T-helper 17 cell (primary cell): ENCODE measurements at places on chromosomes 1 and 21.

GRCh38 chr1:55478742-55479141, 263.6 kb upstream of the USP24 start:
- DNase-seq: no peak

DNA sequence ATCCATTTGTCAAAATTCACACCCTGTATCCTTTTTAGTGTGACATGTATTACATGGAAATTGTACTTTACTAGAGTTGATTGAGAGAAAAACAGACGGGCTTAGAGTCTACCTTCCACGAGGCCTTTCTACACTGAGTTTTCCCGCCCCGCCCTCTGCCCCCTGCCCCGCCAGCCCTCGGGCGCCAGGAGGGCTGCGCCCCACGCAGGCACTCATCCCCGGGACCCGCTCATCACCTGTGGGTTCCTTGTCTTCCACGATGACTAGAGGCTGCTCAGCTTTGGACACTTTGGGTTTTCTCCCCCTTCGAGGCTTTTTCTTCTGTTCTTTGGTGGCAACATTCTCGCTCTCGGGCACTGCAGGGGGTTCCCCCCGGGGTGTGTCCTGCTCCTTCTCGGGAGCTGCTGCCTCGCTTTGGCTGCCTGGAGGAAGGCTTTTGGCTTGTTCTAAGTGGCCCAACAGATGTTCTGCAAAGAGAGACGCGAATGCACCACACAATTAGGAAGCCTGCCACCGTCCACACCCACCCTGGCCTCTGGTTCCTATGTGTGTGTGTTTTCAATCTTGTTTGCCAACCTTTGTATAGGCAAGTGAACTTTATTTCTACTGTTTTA, 39.6 kb downstream of the PRDM15 start:
- DNase-seq: no peak

DNA sequence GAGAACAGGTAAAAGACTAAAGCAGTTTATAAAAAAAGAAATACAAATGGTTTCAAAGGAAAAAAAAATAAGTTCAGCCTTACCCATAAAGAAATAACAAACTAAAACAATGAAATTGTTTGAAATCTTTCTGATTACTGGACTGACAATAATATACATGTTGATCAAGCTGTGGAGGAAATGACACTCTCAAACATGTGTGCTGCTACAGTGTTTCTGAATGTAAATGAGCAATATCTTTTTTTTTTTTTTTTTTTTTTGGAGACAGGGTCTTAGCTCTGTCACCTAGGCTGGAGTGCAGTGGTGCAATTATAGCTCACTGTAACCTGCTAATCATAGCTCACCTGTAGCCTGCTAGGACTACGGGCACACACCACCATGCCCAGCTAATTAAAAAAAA, 6.5 kb downstream of the EPS15 start:
- DNase-seq: no peak

DNA sequence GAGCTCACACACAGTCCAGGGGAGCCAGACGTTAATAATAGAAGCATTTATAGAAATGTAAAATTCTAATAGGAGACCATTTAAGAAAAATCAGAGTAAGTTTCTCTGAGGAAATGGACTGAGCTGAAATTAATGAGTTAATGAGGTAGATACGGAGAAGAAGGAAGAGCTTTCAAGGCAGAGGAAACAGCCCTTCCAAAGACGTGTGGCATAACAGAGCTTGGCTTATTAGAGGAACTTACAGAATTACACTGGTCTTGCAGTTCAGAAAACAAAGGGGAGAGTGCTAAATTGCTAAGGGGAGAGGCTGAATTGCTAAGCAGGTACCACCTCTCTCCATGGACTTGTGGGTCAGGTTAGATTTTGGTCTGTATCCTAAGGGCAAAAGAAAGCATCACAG, 8.2 kb upstream of the PIGK start:
- no peak for DNase-seq

- DNase-seq: no peak
Observed at GRCh38 chr1:82032068-82032467, 231.3 kb downstream of the ADGRL2 start.

DNA sequence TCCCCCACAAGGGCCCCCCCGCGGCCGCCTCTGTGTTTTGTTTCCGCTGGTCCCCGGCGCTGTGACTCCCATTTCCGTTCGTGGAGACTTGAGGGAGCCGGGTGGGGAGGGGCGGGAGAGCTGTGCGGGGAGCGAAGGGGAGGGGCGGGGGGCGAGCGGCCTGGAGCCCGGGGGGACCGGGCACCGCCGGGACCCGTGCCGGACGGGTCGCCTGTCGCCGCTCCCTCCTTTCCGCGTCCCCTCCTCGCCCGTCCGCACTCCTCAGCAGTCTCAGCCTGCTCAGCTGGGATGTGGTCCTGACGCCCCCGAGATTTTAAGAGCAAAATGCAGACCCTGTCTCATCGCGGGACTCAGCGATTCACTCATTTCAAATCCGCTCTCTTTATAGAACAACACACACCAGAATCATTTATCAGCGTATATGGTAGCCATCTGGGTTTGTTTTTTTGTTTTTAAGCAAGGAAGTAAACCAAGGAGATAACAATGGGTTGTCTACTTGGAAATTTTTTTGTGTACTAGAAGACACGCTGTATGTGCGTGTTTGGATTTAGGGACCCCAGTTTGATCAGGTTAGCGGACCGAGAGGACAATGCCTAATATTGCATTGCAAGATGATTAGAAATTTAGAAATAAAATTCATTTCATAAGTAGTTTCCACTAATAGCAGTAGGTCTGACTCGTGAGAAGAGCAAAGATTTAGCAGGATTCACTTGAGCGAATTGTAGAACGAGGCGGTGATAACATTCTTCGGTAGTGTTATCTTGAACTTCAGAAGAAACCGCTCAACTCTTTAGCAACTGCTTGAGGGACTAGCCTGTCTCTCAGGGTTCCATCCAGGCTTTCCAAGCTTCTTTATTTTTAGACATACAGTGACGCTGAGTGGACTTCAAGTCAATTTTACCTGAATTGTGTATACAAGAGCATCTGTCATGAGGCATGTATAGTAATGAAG, 1.1 kb downstream of the GABPA start:
- no peak for DNase-seq

DNA sequence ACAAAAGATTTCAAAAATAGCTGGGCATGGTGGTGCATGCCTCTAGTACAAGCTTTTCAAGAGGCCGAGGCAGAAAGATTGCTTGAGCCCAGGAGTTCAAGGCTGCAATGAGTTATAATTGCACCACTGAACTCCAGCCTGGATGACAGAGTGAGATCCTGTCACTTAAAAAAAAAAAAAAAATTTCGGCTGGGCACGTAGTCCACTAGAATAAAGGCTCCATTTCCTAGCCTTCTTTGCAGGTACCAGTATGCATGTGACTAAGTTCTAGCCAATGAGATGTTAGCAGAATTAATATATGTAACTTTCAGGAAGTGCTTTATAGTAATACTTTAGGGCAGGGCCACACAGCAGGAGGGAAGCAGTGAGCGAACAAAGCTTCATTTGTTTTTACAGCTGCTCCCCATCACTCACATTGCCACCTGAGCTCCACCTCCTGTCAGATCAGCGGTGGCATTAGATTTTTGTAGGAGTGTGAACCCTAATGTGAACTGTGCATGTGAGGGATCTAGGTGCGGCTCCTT, 28.8 kb upstream of the SYDE2 start:
- DNase-seq: no peak

GRCh38 chr1:869499-870244, 54.1 kb upstream of the SAMD11 start:
- peak; percentile 84 for DNase-seq

GRCh38 chr1:55544826-55545225, 329.7 kb upstream of the USP24 start:
- no peak for DNase-seq

- no peak for DNase-seq
Observed at GRCh38 chr1:28466226-28466778, 39.5 kb upstream of the RCC1 start.

GRCh38 chr21:44272284-44272858, 10.7 kb upstream of the DNMT3L start:
- peak; percentile 4 for DNase-seq

- no peak for DNase-seq
Observed at GRCh38 chr1:17161137-17161740, 42.0 kb upstream of the PADI2 start.
